ENCODE measurements at places on chromosomes 16 and 17. TPM values are rescaled to one million over a fixed set of nuclear protein-coding genes. Genes with fewer than 3 reads are reported as not detected.
A peak's percentile ranks its signal among the peaks of the same experiment; 100 is the strongest.

Gene KRTAP3-1
- total RNA-seq: not detected

Gene NPIPB4
- 3.7 TPM for total RNA-seq

DNA sequence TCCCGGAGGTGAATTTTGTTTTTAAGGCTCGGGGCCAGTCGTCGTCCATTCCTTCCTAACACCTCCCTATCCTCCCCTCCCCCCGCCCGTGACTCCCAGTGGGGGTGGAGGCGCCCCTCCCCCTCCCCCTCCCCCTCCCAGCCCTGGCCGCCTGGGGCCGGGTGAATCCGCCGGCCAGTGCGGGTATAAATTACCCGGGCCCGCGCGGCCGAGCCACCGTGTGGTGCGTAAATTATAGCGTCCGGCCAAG, 2.0 kb upstream of the GSE1 start:
- no peak for DNase-seq
- H3K4me1 ChIP-seq: peaks cover 55% of the 10 kb centered on the region
- no peaks in the 10 kb centered on the region for H3K36me3 ChIP-seq
- peak overlapping the region; percentile 90 for H3K27ac ChIP-seq

DNA sequence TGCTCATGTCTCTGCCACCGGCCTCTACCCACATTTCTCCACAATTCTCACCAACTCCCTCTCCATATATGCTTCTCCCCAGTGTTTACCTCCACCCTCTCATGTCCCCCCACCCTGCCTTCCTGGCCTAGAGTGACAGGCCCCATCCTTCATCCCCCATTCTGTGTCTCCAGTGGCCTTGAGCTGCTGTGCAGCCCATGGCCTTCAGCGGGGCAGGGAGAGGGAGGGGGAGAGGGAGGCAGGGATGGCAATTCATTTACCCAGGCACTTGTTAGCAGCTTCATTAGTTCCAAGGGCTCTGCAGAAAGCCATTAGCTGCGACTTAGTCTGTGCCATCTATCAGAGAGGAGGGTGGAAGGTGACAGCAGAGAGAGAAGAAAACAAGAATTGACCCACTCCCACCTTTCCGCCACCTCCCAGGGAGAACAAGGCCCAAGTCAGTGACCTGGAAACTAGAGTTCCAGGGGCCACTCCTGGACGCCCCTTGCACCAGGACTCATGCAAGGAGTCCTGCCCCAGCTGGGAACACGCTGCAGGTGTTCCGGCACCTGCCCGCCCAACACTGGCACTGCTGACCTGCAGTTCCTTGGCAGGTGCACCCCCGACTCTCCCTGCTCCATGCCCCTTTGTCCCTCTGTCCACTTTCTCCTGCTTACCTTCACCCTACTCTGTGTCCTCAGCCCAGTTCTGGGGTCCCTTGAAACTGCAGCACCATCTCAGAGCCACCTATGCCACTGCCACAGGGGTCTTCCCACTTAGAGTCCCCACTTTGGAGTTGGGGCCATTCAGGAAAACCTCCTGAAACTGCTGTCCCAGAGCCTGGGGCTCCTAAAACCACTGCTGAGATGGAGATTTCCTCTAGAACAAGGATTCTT, 23.5 kb upstream of the PYY start:
- H3K27me3 ChIP-seq: peaks cover 44% of the 10 kb centered on the region
- no peak for DNase-seq
- no peak overlapping the region for H3K4me3 ChIP-seq
- H3K27ac ChIP-seq: no peak overlapping the region
- H3K36me3 ChIP-seq: no peaks in the 10 kb centered on the region

DNA sequence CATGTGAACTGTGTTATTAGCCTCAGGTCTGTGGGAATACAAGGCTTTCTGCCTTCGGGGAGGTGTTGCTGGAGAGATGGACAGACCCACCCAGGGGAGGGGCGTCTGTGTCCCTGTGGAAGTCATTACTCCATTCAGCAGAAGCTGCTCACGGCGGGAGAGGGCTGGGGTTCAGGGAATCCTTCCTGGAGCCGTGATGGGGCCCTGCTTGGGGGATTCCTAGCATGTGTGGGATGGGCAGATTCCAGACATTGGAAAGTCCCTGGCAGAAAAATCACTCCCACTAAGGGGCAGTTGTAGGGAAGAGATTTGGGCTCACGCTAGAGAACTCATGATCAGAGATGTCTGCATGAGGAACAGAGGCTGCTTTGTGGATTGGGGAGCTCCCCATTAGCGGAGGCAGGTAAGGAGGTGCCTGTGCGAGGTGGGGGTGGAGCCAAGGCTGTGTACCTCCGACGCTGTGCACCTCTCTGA, 56.3 kb upstream of the IL34 start:
- no peaks in the 10 kb centered on the region for H3K36me3 ChIP-seq
- peaks cover 18% of the 10 kb centered on the region for H3K4me1 ChIP-seq
- H3K4me3 ChIP-seq: no peak overlapping the region
- H3K27ac ChIP-seq: no peak overlapping the region
- H3K27me3 ChIP-seq: no peaks in the 10 kb centered on the region

DNA sequence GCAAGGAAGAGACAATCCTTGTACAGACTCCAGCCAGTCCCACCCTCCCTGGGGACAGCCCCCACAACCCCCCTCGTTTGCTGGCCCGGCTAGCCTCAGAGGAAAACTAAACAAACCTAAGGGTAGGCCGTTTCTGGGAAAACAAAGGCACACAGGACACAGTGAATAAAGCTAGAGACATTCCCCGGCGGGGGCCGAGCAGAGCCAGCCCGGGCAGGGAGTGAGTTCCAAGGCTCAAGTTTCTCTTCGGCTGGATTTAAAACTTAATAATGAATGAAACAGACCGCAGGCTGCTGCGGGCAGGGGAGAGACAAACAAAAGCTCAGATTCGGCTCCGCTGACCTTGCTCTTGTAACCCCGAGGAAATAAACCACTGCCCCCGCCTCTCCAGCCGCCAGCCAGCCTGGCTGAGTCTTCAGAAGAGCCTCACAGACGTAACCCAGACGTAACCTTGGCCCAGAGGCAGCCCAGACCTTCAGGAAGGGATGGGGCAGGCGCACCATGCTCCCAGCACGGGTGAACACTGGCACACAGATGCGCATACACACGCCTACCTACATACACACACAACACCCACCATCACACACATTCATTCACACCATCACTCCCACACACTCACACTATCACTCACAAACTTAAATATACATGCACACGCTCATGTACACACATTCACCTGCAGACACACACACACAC, 216.0 kb downstream of the ZNF423 start:
- DNase-seq: peak; percentile 92
- H3K27me3 ChIP-seq: no peaks in the 10 kb centered on the region
- peaks cover 56% of the 10 kb centered on the region for H3K4me1 ChIP-seq
- H3K27ac ChIP-seq: peak overlapping the region; percentile 20
- no peaks in the 10 kb centered on the region for H3K36me3 ChIP-seq

DNA sequence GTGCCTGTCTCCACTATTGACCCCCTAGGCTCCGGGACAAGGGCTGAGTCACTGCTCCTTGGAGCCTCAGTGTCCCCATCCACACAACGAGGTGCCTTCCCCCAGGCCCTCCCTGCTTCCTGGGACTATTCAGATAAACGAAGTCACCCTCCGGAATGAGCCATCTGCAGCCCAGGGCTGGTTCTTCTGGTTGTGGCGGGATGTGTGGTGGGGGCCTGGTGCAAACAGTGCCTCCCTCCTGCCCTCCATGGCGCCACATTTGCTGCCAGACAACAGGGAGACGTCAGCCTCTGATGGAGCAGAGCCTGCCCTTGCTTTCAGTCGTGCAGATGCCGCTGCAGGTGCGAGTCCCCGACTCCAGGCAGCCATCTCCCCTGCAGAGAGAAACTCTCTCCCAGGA, 5.1 kb upstream of the KRT16 start:
- no peak overlapping the region for H3K4me3 ChIP-seq
- peaks cover 52% of the 10 kb centered on the region for H3K4me1 ChIP-seq
- peaks cover 35% of the 10 kb centered on the region for H3K36me3 ChIP-seq
- no peak overlapping the region for H3K27ac ChIP-seq
- DNase-seq: no peak

DNA sequence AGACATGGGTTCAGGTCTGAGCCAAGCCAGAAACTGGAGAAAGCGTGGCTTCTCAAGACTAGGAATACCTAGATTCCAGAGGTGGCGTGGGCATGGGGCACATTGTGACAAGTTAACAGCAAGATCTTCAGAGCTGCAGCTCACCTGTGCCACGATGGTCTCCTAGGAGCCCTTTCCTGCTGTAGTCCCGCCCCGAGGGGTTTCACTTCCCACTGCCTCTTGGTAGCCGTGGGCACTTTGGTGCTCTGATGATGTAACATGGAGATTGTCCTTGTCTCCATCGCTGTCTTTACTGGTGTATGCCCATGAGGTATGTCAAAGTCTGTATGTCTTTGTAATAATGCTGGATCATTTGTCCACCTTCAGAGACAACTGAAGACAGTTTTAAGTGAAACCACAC, 89.7 kb downstream of the WWOX start:
- H3K36me3 ChIP-seq: no peaks in the 10 kb centered on the region
- H3K27ac ChIP-seq: no peak overlapping the region
- no peak overlapping the region for H3K4me3 ChIP-seq
- peaks cover 9% of the 10 kb centered on the region for H3K4me1 ChIP-seq

- DNase-seq: no peak
- H3K4me1 ChIP-seq: no peaks in the 10 kb centered on the region
- no peaks in the 10 kb centered on the region for H3K27me3 ChIP-seq
- peaks cover 4% of the 10 kb centered on the region for H3K36me3 ChIP-seq
Measured at GRCh38 chr16:56336071-56336688, 89.2 kb downstream of the AMFR start.

All from SJSA1 (cell line).